Non-pigmented ciliary epithelial cell (primary cell): ENCODE measurements at places on chromosomes 11 and 22.

DNA sequence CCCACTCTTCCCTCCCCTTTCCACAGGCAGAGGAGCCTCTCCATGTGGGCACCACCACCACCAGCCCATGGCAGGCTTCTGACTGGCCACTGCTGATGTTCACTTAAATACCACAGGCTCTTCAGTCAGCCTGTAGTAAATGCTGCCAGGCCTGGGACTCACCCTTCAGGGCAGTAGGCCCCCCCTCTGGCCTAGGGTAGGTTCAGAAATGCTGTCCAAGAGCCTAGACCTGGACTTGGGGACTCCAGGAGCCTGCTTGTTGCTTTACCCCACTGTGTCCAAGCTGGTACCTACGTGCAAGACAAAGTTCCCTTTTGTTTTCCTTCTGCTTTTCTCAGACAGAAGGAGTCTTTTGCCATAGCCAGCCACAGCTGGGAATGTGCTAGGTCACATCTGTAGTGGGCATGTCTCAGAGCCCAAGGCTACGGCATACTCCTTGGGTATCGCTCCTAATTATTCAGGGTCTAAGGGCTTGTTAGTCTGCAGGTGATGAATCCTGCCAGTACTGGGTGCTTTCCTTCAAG, 38.6 kb downstream of the TMEM135 start:
- no peak for DNase-seq

DNA sequence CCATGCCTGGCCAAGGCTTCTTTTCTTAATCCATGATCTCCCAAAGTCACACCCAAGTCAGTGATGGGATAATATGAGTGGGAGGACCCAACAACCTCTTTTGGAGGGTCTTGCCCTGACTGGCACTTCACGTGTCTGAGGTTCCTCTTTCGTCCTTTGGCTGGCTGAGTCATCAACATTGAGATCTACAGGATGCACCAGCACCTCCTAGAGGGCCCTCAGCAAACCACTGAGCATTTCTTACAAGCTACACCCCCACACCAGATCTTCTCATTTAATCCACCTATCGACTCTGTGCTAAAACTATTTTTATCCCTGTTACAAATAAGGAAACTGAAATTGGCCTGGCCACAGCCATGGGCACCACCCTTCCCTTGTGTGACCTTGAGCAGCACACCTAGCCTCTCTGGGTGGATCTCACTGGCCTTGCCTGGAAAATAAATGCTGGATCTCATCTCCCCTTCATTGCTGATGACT, 63.4 kb downstream of the FLI1 start:
- DNase-seq, result no peak

- DNase-seq, result no peak
Measured at GRCh38 chr11:84383576-84383975, 1097.4 kb upstream of the CCDC90B start.

DNA sequence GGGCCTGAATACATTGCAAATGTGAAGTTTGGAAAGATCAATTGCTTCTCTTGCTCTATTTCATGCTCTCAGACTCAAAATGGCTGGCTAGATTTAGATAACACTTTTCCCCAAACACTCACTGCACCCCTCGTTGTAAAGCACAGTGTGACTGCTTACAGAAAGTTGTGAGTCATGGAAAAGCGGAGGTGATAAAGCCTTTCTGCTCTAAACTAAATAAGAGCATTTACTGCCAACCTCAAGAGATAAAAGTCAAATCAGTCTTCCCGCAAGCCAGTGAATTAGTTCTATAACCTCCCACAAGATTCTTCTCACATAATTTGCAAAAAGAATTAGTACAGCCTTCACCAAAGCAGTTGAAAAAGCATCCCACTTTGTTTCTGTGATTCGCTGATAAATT, 168.7 kb downstream of the WT1 start:
- no peak for DNase-seq

- DNase-seq, result no peak
Measured at GRCh38 chr22:19506212-19506611, 18.0 kb downstream of the CLDN5 start.

- DNase-seq, result no peak
Measured at GRCh38 chr11:35709376-35709775, 46.8 kb downstream of the TRIM44 start.

DNA sequence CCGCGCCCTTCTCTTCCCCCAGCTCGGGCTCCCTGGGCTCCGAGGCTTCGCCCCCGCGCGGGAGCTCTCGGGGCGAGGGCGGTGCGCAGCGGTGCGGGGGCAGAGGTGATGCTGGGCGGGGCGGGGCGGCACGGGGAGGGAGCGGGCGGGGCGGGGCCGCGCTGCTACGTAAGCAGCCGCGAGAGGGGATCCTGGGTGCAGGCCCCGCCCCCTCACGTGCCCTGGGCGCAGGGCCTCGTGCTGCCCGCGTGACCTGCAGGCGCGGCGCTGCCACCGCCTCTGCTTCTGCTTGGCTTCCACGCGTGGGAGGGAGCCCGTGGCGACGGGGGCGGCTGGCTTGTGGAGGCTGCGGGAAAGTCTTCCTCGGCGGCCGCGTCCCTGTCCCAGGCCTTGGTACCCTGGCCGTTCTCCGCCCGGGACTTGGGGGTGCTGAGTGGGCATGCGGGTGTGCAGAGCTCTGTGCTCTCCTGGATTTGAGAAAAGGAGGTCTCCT, 132.6 kb upstream of the HSD17B12 start:
- no peak for DNase-seq

GRCh38 chr11:36586543-36586942, 7.8 kb upstream of the IFTAP start:
- DNase-seq, result no peak

- no peak for DNase-seq
Measured at GRCh38 chr11:75639762-75640181, 29.1 kb downstream of the MAP6 start.

GRCh38 chr11:116777056-116777455, 4.3 kb upstream of the BUD13 start:
- no peak for DNase-seq

DNA sequence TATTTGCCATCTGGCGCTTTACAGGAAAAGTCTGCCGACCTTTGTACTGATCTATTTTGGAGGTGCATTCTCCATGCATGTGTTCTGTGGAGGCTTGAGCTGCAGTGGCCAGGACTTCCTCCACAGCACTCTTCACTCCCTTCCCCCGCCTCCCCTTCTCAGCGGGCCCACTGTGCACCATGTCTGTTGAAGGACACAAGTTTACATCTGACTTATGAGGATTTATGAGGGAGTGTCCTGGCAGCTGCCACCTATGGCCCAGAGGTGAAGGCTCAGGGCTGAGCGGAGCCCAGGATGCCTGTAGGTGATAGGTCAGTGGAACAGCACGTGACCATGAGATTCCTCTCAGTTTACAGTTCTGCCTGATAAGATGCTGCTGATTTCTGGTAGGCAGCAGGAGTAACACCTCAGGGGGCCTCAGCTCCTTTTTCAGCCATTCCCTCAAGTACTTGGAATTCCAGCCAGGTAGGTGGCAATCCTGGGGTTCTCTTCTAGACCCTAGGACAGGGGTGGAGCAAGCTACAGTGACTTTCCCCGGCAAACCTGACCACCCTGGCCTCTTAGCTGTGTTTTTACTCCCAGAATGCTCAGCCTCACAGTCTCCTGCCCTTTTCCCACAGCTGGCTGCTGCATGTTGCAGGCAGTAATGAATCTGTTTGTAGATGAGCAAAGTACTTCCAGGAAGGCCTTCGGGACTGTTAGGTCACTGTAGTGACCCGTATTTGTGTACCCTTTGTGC, 59.9 kb downstream of the PPFIBP2 start:
- no peak for DNase-seq

- DNase-seq, result no peak
Measured at GRCh38 chr22:50585238-50585637, 2.6 kb upstream of the CHKB start.

DNA sequence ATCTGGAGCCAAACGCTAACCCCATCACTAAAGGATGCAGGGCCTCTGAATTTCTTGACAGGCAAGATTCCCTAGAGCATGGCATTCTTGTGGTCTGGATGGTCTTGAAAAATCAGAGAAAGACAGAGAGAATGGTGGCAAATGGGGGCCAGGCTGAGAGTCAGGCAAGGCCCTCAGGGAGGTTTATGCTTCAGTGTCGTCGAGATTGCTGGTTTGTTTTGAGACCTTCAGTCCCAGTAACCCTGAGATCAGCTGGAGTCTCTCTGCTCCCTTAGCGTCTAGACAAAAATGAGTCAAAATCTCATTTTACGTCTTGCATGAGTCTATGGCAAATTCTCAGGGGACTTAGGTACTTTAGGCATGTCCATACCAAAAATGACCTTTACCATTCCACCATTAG, 539.3 kb downstream of the SOX6 start:
- no peak for DNase-seq

- no peak for DNase-seq
Measured at GRCh38 chr22:19868773-19869471, 14.2 kb upstream of the GNB1L start.

DNA sequence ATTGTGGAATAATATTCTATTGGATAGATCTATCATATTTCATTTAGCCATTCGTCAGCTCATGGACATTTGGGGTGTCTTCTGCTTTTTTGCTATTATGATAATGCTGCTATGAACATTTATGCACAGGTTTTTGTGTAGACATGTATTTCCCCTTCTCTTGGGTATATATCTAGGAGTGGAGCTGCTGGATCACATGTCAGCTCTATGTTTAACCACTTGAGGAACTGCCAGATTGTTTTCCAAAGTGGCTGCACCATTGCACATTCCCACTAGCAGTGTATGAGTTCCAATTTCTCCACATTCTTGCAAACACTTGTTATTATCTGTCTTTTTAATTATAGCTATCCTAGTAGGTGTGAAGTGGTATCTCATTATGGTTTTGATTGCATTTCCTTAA, 75.0 kb downstream of the C11orf65 start:
- no peak for DNase-seq

DNA sequence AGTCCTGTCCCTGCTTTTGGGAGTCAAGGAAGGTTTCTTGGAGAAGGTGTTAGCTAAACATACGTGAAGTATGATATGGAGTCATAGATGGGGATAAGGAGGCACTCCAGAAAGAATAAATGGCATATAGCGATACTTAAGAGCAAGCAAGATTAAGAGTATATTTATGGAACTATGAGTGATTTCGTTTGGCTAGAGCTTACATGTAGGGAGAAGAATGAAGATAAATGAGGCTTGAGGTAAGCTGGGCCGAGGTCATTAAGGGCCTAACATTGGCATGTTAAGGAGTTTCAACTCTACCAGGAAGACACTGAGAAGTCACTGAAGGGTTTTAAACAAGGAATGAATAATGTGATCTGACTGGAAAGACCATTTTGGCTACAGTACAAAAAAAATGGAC, 33.3 kb downstream of the EIF3M start:
- no peak for DNase-seq

DNA sequence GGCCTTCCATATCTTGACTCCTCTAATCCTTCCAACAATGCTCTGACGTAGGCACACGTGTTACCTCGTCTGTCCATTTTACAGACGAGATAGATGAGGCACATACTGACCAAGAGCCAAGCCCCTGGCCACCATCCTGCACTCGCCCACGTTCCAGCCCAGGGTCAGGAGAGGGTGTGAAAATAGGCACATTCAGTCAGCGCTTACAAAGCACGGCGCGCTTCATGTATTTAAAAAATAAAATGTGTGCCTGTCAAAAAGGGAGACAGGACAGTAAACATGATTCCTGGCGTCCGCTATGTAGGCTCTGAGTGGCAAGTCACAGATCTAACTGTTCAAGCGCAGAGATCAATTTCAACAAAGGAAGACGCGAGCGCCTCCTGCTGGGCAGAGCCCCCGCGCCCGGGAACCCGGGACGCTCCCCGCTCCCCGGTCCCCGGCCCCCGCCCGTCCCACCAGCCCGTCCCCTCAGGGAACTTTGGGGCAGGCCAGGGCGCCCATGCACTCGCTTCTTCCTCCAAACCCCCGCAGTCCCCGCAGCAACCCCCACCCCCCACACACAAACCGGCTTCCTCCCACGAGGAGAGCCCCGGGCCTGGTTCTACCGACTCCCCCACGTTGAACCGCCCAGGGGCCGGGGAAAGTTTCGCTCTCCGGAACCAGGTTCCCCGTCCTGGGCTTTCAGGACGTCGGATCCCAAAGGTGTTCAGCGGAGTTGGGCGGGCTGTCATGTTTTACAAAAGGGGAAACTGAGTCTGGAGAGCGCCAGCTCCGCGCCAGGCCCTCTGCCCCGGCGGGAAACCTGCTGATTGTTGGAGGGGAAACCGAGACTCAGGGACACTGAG, 10.4 kb upstream of the C1QTNF6 start:
- no peak for DNase-seq

- no peak for DNase-seq
Measured at GRCh38 chr11:124075841-124076651, 34.9 kb upstream of the OR10G7 start.

DNA sequence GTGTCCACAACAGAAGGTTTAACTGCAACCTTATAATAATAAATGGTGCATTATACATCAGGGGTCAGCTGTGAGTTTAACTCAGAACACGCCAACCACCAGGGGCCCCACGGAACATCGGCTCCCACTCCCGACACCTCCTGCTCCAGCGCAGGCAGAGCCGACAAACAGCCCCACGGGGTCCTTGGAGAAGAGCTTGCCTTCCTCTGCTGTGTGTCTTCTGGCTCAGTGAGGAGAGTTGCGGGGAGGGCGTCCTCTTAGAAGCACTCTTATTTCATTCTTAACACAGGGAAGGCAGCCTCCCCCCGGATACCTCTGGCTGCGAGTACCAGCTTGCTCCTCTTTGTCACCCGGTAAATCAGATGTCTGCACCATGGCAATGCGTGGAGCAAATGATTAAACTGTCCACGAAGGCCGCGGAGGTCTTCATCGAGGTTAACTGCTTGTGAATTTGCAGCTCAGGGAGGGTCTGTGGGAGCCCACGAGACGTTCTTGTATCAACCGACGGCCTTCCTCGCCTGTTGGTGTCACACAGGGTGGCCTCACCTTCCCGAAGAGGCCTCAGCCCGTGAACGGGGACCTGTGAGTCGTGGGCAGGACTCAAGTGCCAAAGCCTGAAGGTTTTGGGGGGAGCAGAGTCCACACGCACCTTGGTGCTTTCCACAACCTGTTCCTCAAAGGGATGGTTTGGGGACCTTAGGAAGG, 464.0 kb downstream of the BRD1 start:
- DNase-seq, result no peak

DNA sequence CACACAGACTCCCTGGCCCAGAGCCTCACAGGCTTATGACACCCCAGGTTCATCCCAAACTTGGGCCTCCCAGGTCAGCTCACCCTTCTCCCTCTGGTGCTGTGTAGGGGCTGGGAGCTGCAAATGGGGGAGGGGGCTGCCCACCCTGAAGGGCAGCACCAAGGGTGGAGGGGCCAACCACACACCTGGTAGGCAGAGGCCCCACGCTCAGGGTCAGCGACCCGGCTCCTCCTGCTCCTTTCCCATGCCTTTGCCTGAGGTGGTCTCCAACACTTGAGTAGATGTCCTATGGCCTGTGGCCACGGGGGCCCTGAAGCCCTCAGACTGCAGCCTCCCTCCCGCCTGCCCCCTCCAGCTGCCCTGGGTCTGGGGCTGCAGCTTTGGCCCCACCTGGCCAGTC, 3.4 kb downstream of the DGCR6 start:
- no peak for DNase-seq

DNA sequence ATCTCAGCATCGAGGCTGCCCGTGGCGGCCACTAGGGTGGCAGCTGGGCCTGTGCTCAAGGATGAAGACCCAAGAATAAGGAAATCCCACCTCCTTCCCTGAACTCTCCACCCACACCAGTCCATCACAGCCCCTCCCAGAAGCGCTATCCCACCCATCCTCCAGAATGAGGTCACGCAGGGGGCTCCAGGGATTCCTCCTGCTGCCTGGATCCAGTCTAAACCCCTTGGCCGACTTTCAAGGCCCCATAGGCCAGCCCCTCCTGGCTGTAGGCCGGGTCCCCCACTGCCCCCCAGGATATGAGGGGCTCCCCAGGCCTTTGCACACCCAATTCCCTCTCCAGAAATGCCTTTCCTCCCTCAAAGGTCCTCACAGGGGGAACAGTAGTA, 19.0 kb upstream of the SCGB1A1 start:
- no peak for DNase-seq
